Activated naive CD8-positive, alpha-beta T cell treated with anti-CD3 and anti-CD28 coated beads for 36 hours (primary cell): ENCODE measurements at places on chromosomes 3 and 15. TPM values are rescaled to one million over a fixed set of nuclear protein-coding genes. Genes with fewer than 3 reads are reported as not detected.

DNA sequence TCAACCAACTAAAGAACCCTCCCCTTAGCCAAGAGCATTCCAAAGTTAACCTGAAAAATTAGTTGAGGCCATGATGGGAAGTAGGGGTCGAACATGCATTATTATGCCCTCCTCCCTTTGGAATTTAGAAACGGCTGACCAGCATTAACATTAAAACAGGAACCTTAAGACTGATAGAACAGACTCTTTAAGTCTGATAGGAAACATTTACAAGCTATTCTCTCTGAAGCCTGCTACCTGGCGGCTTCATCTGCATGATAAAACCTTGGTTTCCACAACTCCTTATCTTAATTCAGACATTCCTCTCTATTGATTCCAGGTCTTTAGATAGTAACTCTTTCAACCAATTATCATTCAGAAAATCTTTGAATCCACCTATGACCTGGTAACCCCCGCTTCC, 331.0 kb downstream of the CGGBP1 start:
- no peak for DNase-seq

GRCh38 chr3:153330901-153331300, 168.9 kb downstream of the RAP2B start:
- DNase-seq = no peak

DNA sequence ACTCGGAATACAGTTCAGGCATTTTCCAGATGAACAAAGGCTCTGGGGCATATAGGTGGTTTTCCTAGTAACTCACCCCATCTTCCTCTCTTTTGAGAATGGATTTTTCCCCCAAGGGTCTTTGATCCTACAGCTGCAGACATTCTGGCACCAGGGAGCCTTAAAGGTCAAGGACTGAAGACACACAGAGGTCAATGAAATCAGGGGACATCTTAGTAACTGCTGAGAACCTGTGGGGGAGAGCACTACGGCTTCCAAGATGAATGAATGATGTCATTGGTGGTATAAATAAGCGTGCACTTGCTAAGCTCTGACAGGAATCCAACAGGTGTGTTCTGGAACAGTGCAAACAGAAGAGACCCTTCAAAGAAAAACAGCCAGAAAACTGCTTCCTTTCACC, 36.3 kb downstream of the TMEM212 start:
- no peak for DNase-seq

DNA sequence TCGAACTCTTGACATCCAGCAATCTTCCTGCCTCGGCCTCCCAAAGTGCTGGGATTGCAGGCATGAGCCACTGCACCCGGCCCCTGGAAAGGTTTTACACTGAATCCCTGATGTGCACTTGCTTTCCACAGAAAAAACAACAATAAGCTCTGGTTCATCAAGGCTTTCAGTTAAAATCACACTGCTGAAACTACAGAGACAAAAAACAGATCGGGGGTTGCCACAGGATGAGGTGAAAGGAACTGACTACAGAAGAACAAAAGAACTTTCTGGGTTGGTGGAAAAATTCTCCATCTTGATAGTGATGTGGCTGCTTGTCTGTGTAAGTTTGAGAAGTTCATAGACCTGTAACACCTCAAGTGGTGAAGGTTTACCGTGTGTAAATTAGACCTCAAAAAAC, 2.9 kb downstream of the RAB43 start:
- peak; percentile 39 for DNase-seq

- no peak for DNase-seq
These were observed 607.9 kb upstream of the KCNMB2 start for GRCh38 chr3:177928172-177928873.

The FBXO40 gene
- total RNA-seq = not detected

GRCh38 chr15:75727851-75728715, 15.4 kb upstream of the CSPG4 start:
- DNase-seq = peak; percentile 66

DNA sequence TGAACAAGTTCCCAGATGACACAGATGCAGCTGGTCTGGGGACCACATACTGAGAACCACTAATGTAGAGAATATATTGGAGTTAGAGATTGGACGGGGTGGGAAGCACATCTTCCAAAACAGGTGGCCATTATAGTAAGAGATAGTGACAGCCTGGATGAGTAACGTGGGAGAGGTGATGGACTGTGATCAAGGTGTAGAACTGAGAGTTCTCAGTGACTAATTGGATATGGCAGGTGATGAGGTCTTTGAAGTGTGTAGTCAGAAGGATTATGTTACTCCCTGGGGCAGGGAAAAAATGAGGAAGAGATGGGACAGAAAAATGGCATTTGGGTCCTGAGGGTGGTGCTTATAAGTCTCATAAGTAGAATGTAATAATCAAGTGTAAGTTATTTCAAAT, 66.6 kb downstream of the KCNMB2 start:
- no peak for DNase-seq

The ELL3 gene
- total RNA-seq = 1.4 TPM

DNA sequence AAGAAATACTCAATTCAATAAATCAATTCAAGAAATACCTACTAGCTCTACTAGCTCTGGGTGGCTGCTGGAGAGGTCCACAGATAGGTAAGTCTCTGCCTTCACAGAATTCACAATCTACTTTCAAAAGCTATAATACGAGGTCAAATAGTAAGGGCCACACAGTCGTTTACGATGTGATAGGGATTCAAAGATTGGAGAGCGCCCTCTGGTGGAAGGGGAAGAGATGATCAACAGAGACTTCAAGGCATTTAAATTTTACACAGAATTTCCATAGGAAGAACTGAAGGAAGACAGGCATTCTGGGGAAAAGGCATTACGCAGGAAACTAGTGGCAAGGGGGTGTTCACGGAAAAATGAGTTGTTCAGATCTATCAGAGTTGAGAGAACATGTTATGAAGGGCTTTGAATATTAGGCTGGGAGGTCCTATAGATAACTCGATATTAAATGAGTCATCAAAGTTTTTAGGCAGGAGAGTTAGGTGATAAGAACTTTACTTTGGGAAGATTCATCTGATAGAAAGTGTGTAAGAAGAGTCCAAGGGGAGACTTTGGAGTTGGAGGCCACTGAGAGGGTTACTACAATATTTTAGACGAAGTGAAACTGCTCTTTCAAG, 128.8 kb downstream of the FRMD5 start:
- peak; percentile 48 for DNase-seq

GRCh38 chr3:143332026-143332425, 212.5 kb downstream of the CHST2 start:
- DNase-seq = no peak

GRCh38 chr3:94990952-94991705, 928.3 kb downstream of the NSUN3 start:
- DNase-seq = no peak

The APBA2 gene
- total RNA-seq = 29.2 TPM

The MKRN3 gene
- 1.4 TPM for total RNA-seq

The VEPH1 gene
- total RNA-seq = not detected

- DNase-seq = no peak
These were observed 10.9 kb upstream of the CD200R1L start for GRCh38 chr3:112857526-112857925.

- no peak for DNase-seq
These were observed 113.4 kb downstream of the ETFA start for GRCh38 chr15:76197703-76198455.

GRCh38 chr3:54845551-54845950, 82.3 kb downstream of the LRTM1 start:
- DNase-seq = no peak

DNA sequence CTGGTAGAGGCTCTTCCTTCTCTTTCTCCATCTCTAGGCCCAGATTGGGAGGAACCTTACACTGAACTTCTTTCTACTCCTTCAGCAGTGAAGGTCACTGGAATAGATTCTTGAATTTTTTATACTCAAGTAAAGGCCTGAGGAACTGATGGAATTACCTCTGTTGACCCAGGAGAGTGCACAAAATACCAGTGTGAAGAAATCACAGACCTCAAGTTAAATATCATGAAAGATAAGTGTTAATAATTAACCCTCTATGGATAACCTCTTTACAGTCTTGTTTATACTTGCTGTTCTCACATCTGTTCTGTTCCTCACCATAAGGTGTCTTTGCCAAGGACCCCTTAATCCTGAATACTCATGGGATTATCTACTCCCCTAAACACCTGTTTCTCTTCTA, 244.4 kb upstream of the STAC start:
- no peak for DNase-seq

DNA sequence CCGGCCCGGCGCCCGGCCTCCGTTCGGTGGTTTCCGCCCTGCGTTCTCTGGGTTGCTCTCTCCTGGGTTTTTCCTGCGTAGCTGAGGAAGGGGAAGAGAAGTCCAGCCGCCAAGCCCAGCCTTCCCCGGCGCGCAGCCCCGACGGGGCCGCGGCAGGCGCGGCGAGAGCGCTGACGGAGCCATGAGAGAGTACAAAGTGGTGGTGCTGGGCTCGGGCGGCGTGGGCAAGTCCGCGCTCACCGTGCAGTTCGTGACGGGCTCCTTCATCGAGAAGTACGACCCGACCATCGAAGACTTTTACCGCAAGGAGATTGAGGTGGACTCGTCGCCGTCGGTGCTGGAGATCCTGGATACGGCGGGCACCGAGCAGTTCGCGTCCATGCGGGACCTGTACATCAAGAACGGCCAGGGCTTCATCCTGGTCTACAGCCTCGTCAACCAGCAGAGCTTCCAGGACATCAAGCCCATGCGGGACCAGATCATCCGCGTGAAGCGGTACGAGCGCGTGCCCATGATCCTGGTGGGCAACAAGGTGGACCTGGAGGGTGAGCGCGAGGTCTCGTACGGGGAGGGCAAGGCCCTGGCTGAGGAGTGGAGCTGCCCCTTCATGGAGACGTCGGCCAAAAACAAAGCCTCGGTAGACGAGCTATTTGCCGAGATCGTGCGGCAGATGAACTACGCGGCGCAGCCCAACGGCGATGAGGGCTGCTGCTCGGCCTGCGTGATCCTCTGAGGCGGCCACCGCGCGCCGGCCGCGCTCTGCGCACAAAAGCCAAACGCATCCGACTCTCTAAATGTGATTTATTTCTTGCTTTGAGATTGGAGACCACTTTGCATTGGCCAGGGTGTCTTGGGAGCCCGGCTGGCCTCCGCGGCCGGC, 727 bp downstream of the RAP2B start:
- DNase-seq = peak; percentile 56

- no peak for DNase-seq
These were observed 1.7 kb upstream of the LMLN start for GRCh38 chr3:197958346-197958745.

DNA sequence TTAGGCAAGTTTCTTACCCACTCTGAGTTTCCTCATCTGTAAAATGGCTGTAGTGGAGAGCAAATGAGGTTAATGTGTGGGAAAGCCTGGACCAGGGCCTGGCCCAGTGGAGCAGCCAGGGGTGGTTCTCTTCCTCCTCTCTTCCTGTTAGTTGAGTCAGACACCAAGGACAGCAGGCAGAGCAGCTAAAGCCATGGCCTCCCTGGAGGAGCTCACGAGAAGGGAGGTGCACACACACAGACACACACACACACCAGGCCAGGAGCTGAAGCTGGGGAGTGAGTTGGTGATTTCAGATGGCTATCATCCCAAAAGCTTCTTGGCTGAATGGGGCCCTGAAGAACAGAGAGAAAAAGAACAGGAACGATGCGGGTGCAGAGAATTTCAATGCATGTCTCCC, 33.2 kb upstream of the TSPAN3 start:
- no peak for DNase-seq

- DNase-seq = no peak
These were observed 62.2 kb downstream of the ABTB1 start for GRCh38 chr3:127734754-127735473.

- DNase-seq = no peak
These were observed 154.9 kb upstream of the WNT5A start for GRCh38 chr3:55641964-55642363.

The HCN4 gene
- total RNA-seq = not detected

GRCh38 chr15:77494964-77495363, 74.3 kb downstream of the HMG20A start:
- no peak for DNase-seq

DNA sequence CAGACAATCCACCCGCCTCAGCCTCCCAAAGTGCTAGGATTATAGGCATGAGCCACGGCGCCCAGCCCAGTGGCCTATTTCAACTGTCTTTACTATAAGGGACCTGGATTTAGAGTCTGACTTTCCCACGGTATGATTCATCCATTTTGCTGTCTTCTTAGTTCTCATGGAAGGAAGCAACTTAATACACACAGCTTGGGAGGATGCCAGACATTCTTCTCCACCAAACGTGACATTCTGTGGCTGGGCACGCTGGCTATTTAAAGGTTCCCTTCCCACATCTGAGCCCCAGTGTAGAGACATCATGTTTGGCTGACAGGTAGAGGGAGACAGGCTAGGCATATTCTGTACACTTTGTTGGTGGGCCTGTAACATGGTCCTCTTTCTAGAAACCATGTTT, 26.2 kb downstream of the FAM43A start:
- no peak for DNase-seq

DNA sequence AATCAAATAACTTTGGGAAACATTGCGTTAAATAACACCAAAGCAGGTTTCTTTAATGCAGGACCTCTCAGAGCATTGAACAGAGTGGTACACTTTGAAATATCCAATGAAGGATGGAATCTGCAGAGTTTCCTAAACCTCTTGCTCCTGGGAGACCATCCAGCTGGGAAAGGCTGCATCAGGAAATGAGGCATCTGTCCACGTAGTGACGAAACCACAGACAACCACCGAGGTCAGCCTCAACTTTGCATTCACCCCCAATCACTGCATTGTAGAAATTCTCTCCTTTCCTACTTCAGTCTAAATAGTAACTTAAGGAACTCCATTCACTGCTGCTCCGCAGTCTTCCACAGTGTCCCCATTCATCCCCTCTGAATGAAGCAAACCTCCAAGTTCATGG, 41.5 kb upstream of the CDV3 start:
- no peak for DNase-seq

The KBTBD12 gene
- total RNA-seq = not detected

The U2SURP gene
- total RNA-seq = 201 TPM

- DNase-seq = peak; percentile 42
These were observed 663.7 kb downstream of the AGBL1 start for GRCh38 chr15:86743283-86743903.

DNA sequence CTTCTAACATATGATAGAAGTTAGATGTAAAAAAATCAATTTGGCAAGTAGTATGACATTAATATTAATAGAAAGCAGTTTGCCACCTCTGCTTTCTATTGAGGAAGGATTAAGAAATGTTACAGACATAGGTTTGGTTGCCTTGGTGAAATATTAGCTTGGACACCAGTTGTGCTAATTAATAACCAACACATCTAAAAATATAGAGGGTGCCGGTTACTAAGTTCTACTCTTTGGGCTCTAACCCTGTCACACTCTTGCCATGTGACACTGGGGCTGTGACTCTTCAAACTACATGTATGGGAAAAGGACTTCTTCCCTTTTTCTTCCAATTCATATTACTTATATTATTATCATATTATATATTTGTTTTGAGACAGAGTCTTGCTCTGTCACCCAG, 64.4 kb downstream of the TRIM71 start:
- DNase-seq = no peak

GRCh38 chr15:65393091-65393490, 15.3 kb upstream of the IGDCC3 start:
- DNase-seq = no peak

- no peak for DNase-seq
These were observed 512.2 kb upstream of the PPP2R3A start for GRCh38 chr3:135453326-135453725.

The RNF7 gene
- 67.1 TPM for total RNA-seq

The KCTD6 gene
- total RNA-seq = 4.8 TPM

The HTR3C gene
- not detected for total RNA-seq

GRCh38 chr3:50442945-50443579, 60.4 kb downstream of the CACNA2D2 start:
- DNase-seq = no peak

GRCh38 chr15:78369161-78369560, 29.0 kb downstream of the CRABP1 start:
- no peak for DNase-seq
